ENCODE measurements at places on chromosomes 7 and 10.

DNA sequence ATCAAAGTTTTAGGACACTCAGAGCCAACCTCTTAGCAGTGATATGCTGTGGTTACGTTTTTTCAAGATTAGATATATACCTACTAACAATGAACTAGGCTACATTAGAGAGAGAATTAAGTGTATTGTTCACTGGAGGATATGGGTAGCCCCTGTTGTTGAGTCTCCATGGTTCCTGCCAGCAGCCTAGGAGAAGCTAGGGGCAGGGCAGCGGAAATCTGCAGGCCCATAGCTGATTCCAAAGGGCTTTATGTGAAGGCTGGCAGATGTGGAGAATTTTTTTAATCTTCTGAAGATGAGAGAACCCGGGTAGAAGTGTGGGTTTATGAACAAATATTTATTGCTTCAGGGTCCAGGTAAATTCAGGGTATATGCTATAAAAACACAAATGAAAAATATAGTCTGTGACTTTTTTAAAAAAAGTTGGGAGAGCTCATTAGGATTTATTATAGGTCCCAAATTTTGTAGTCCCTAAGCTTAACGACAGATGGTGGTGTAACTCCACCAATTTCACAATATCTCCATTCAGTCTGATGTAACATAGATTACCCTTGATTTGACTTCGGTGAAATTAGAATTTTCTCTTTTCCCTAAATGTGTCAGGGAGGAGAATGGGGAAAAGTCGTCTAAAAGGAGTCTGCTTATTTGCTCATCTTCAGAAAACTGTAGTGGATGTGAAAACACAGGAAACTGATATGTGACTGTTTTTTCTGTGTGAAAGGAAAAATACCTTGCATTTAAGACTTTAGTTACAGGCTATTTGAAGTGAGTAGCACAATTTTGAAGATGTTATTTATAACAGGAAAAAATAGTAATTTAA lies 163.0 kb upstream of the PPP1R3A start:
- DNase-seq: peak; percentile 56

GRCh38 chr7:26307226-26307625 lies 15.6 kb downstream of the SNX10 start:
- peak; percentile 10 for DNase-seq

DNA sequence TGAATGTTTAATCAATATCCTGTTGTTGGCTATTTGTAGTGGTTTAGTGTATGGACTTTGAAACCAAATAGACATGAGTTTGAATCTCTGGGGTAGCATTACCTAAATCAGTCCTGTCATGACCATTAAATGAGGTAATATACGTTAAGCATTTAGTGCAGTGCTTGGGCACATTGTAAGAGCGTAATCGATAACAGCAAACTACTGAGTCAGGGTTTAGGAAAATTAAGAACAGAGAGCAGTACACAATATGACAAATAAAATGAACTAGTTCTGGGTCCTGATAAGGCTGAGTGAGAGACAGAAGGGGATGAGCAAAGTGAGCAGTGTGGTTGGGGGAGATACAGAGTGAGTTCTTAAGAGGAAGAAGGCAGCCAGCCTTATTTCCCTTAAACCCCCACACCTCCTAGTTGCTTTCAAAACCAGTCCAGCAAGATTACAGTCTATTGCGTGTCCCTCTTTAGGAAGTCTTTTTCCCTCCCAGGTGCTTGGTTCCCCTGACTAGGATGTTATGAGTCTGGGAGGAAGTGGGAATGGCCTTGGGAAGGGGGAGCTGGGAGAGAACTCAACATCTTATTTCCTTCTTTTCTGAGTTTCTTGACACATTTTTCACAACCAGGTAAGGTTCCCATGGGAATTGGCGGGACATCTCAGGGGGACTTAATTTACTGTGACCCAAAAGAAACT lies 171.0 kb downstream of the SND1 start:
- no peak for DNase-seq

DNA sequence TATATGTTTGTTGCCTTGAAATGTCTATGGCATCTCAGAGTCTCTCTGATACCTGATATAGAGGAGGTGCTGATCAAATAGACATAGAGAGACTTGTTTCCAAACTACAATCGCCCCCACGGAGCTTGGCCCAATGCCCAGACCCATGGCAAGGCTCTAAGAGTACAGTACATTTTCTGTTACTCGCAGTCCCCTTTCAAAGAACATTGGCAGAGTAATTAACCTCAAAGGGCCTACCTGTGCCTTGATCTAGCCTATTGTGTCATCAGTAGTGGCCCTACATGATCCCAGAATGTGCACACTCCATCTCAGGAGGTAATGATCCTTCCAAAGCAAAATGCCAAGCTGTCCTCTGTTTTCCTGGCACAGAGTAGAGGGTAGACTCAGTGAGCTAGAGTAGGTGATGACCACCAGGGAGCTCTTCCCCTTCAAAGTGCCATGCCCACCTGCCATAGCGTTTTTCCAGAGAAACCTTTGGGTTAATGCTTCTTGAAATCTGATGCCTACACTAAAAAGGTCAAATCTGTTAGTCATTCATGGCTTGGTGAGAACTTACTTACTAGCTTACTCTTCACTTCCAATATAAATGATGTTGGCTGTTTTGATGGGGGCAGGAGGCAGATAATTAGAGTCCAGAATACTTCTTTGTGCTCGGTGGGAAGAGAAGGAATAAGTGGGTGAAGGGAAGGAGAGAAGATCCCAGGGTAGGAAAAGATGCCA lies 41.2 kb upstream of the ACSL5 start:
- no peak for DNase-seq

- DNase-seq: peak; percentile 92
Measured at GRCh38 chr7:46145412-46145811, 224.3 kb upstream of the IGFBP3 start.

Measured in AG08395 (cell line).